Femur (tissue), 1 donor: ENCODE measurements at places on chromosomes 1 and 21.

DNA sequence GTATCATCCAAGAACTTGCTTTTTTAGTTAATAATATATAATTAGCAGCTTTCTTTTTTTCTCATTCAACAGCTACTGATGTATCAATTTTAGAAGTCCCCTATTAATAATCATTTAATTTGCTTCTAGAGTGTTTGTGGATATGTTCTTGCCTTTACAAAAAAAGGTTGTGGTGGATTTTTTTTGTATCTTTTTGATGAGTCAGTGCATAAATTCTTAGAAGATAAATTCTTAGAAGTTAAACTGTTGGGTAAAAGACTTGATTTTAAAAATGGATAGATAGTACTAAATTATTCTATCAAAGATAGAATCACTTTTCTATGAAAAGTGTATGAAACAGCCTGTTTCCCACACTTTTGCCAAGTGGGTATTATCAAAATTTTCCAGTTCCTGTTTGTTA, 11.9 kb downstream of the FGGY start:
- DNase-seq = no peak

- DNase-seq = no peak
Observed at GRCh38 chr21:15250384-15250783, 185.6 kb upstream of the NRIP1 start.

- DNase-seq = no peak
Observed at GRCh38 chr21:34813266-34813894, 144.6 kb downstream of the CLIC6 start.

GRCh38 chr1:41666981-41667631, 182.6 kb upstream of the EDN2 start:
- DNase-seq = no peak

GRCh38 chr1:27752360-27752759, 20.7 kb upstream of the STX12 start:
- DNase-seq = no peak

DNA sequence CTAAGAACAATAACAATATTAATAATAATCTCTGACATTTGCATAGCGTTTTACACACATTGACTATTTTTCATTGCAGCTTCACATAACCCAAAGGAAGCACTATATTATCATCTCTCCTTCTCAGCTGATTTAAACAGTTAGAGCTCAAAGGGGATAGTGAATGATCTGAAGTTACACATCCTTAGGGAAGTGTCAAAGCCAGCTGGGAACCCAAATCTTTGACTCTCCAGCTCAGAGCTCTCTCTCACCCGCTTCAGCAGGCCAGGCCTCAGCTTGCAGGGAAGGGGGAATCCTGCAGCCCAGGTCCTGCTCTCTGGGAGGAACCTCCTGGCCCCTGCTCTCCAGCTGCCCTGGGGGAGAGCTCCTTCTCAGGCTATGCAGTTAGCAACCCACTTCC, 26.3 kb downstream of the PLEKHA6 start:
- no peak for DNase-seq
